ENCODE measurements at places on chromosomes 5 and 9.

DNA sequence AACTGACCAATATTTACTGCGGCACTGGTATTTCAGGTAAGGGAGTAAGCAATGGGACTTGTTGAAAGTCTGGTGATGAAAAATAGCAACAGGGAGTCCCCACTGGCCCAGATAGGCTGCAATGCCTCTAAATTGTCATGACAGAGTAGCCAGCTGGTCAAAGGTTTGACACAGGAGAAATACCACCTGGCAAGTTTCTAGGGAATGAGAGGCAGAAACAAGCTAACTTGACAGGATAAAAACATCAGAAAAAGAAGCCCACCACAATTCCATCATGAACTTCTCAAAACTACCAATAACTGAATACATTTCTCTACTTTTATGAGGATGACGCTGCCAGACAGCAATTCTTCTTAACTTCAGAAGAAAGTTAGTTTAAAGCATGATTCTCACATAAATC lies 99.8 kb downstream of the STRBP start:
- no peak for DNase-seq

GRCh38 chr9:135087489-135087792 lies at the start of gene OLFM1:
Gene OLFM1, plus strand, starts transcription at chr9:135087668. Its CDS starts 322 bp downstream, at chr9:135087990.
- DNase-seq = peak; percentile 9

DNA sequence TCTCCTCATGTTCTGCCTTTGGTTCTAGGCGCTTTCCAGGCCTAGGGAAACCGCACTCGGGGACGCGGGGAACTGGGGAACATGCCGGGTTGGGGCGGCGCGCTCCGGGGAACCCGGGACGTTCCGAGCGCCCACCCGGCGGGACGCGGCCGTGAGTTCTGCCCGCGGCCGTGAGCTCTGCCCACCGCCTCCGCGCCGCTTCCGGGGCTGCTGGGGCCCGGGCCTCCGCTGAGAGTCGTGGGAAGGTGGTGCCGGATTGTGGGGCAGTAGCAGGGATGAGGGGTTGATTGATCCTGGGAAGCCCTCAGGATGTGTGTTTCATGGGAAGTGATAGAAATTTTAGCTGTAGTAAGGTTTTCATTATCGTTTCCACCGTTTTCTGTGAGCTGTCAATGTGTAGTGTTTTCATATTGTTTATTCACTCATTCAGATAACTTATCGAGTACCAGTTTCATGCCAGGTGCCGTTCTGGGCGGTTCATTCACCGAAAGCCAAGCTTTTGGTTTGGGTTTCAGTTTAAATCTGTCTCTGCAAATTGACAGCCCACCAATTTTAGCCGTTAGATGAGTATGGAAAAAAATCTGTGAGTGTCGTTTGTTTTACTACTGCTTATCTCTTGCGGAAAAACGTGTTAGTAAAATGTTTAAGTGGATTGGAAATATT lies 657 bp downstream of the MTRR start:
- no peak for DNase-seq

GRCh38 chr5:73426034-73426433 lies 22.5 kb downstream of the FOXD1 start:
- no peak for DNase-seq

DNA sequence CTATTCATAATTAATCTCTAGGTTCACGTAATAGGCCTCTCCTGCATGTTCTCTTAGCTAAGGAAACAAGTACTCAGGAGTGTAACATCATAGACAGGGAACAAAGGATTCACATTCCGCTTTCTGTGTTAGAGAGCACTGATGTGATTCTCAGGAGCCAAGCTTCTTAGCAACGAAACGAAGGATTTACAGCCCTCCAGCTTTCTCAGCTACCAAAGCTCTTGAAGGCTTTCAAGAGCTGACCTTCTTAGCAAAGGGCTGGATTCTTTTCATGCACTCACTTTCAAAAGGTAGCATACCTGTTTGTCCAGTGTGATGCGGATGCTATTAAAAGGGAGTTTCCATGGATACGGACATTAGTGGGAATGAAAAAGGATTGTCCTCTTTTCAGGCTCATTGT lies 107.4 kb downstream of the TUSC1 start:
- no peak for DNase-seq

DNA sequence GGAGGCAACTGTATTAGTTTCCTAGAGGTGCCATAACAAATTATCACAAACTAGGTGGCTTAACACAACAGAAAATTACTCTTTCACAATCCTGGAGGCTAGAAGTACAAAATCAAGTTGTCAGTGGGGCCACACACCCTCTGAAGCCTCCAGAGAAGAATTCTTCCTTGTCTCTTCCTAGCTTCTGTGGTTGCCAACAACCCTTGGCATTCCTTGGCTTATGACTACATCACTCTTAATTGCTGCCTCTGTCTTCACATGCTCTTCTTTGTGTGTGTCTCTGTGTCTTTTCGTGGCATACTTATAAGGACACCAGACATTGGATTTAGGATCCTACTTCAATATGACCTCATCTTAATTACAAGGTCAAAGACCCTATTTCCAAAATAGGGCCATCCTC lies 327.5 kb downstream of the CHSY3 start:
- DNase-seq = no peak

DNA sequence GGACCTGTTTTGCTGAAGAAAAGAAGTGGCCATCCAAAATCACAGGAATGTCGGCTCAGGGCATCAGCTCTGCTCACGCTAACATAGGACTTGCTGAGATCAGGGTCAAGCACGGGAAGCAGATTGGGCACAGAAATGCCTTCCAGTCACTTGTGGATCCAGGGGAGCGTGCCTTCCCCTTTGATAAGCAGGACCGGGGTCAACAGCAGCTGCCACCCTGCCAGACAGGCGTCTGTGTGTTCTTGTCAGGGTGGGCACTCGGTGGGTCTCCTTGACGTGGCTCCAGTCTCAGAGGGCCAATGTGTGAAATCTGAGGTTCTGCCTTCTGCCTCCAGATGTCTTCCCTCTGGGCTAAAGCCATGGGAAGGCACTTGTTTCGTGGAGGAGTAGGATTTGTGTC lies 313.7 kb upstream of the IRX4 start:
- DNase-seq = no peak

GRCh38 chr9:94639061-94639998 lies at the start of gene FBP1:
Gene FBP1, minus strand, starts transcription at chr9:94639518. Its CDS starts 208 bp downstream, at chr9:94639310.
- no peak for DNase-seq

- no peak for DNase-seq
These were observed 61.8 kb upstream of the MAMDC2 start for GRCh38 chr9:69981686-69982445.

DNA sequence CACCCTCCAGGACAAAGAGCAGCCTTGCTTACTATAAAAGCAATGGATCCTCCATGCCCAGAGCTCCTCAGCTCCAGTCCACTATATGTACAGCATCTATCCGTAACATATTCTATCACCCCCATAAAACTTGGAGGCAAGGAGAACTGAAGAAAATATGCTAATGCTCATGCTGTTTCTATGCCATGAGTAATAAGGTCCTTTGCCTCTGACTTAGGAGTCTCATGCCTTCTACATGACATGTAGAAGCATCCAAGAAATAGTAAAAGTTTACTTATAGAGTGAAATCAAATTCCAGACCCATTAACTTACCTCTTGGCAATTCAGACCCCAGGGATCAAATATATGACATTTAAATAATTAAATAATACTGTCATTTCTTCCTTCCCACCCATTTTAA lies 33.7 kb downstream of the SSBP2 start:
- no peak for DNase-seq

GRCh38 chr5:142540922-142541422 lies 144.9 kb downstream of the FGF1 start:
- DNase-seq = no peak

DNA sequence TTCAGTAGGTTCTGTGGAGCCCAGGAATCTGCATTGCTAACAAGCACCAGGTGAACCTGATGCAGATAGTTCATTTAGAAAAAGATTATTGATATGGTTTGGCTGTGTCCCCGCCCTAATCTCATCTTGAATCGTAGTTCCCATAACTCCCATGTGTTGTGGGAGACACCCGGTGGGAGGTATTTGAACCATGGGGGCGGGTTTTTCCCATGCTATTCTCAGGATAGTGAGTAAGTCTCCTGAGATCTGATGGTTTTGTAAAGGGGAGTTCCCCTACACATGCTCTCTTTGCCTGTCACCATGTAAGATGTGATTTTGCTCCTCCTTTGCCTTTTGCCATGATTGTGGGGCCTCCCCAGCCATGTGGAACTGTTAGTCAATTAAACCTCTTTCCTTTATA lies 212.0 kb downstream of the RAB3C start:
- DNase-seq = no peak

- no peak for DNase-seq
These were observed 211.9 kb downstream of the MEF2C start for GRCh38 chr5:88671106-88671504.

DNA sequence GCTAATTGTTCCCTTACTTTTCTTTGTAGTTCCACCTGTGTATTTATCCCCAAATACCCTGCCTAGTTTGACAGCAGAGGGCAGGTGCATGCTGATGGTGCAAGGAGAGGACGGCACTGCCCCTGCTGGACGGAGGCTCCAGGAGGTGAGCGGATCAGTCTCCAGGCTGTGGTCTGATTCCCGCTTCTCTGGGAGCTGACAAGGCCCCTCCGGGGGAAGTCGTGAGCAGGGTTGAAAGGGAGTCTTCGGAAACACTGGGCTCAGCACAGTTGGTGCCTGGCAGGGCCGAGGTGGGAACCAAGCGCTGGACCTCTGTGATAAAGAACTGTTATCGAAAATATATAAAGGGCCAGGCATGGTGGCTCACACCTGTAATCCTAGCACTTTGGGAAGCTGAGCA lies 52.9 kb downstream of the RASGEF1C start:
- DNase-seq = no peak

DNA sequence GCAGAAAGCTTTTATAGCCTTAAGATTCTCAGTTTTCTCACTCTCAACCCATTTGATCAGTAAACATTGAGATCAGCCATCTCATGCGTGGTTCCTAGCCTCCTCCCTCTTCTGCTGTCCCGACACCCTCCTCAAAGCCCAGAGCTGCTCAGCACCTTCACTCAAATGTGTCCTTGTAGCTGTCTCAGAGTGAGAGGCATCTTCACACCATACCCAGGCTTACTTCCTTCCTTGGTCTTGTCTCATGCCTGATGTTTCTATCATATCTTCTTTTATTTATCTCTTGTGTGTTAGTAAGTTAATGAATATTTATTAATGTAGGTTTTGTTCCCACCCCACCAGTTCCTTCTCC lies 72.4 kb upstream of the SNX2 start:
- no peak for DNase-seq

- no peak for DNase-seq
These were observed 74.9 kb downstream of the NTNG2 start for GRCh38 chr9:132236662-132237311.

DNA sequence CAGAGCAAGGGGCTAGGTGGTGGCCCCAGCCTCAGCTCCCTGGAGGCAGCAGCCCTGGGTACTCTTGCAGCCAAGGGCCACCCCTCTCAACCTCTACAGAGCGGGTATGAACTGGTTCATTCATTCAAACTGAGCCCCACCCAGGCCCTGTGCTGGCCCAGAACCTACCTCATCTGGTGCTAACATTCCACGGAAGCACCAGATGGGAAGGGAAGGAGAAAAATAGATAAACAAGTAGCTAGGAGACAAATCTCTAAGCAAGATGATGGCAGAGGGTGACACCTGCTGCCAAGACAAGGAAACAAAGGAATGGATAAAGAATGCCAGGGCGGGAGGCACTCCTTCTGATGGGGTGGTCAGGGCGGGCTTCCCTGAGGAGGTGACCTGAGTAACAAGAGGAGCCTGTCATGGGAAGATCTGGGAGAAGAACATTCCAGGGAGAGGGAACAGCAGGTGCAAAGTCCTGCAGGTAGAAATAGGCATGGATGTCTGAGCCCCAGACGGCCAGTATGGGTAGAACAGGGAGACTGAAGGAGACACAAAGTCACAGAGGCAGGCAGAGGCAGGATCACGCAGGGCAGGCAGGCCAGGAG lies 6.1 kb downstream of the ST6GALNAC4 start:
- DNase-seq = no peak

DNA sequence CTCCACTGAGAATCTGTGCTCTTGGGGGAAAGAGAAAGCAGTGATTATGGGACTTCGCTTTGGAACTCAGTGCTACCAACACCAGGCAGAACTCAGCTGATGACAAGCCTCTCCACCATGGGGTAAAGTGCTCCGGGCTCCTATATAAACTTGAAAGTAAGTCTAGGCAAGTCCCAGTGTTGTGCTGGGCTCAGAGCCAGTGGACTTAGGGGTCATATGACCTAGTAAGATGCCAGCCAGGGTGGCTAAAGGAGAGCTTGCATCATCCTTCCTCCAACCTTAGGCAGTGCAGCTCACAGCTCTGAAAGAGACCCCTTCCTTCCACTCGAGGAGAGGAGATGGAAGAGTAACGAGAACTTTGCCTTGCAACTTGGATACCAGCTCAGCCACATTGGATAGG lies 35.1 kb upstream of the FREM1 start:
- no peak for DNase-seq

- no peak for DNase-seq
These were observed 64.6 kb downstream of the SH3TC2 start for GRCh38 chr5:148998174-148998797.

GRCh38 chr5:88507261-88507660 lies 238.6 kb upstream of the TMEM161B start:
- DNase-seq = no peak

DNA sequence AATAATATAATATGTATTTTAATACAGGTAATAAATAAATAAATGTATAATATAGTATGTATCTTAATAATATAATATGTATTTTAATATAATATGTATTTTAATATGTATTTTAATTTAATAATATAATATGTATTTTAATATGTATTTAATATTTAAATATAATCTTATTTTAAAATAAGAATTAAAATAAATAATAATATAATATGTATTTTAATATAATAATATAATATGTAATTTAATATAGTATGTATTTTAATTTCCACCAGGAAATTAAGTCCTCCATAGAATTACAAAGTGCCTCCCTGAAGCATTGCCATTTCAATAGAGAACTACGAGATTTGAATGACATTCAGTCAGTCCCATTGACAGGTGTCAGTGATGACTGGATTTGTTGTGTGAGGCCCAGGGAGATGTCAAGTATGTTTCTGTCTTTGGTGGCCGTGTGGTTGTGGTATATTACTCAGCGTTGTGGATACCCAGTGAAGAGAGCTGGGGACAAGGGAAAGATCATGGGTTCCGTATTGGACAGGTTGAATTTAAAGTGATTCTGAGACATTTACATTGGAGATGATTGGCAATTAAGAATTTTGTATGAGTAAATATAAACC lies 14.2 kb upstream of the C5orf46 start:
- no peak for DNase-seq

All from SHP77 treated with DMSO at 0.1 percent for 48 hours (cell line).